ENCODE measurements at places on chromosomes 3 and 15.

- no peak for DNase-seq
These were observed 307.7 kb downstream of the ARPP21 start for GRCh38 chr3:35946854-35947515.

GRCh38 chr3:33063651-33064051, 33.3 kb downstream of the GLB1 start:
- no peak for DNase-seq

DNA sequence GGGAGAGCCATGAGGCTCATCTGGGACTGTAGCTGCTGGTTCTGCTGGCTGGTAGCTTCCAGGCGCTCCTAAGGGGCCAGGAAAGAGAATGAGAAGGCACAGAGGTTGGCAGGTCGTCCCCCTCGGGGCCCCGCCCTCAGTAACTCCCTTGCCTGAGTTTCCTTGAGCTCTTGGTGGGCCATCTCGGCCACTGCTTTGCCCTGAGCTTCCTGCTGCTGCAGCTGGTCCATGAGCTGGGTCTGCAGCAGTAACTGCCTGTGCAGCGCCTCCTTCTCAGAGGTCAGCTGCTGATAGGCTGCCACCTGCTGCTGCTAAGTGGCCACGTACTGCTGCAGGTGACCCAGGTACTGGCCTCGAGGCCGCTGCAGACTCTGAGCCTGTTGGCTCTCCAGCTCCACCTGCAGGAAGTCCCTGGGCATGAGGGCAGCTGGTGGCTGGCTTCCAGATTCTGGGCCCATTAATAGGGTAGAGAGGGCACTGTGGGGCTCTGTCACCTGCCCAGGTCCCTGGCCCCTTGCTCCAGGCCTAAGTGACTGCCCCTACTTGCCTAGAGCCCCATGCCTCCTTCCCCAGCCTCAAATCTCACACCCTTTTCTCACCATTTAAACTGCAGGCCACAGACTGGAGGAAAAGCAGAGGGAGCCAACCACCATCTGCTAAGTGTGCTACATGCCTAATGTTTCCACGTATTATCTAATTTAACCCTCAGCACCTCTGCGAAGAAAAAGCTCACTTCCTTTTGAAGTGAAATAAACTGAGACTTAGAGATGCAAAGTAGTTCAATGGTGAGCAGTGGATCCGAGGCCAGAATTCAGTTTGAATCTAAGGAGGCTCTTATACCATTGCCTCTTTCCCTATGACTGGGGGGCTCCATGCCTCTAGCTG, 10.8 kb upstream of the VPS33B start:
- DNase-seq = peak; percentile 87

- peak; percentile 92 for DNase-seq
These were observed 15.6 kb upstream of the MAGEF1 start for GRCh38 chr3:184727357-184728009.

- no peak for DNase-seq
These were observed 36.0 kb upstream of the CBLB start for GRCh38 chr3:105904678-105905284.

GRCh38 chr15:75751891-75752290, 39.2 kb upstream of the CSPG4 start:
- no peak for DNase-seq

- peak; percentile 57 for DNase-seq
These were observed 508.6 kb downstream of the FHIT start for GRCh38 chr3:60742606-60743145.

DNA sequence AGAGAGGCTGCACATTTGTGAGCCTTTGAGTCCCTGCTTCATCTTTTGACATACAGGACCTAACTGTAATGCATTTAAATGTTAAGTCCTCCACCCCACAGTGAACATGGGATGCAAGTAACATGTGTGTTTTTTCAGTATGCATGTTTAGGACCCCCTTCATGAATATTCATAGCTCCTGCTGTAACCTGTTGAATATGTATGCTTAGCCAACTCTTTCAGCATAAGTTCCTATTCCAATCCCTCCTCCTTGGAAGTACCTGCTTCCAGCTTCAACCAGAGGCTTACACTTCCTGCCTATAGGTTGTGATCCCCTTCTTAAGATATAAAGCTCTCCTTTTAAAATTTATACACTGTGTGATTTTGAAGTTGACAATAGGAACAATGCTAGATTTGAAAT, 36.9 kb upstream of the GNB4 start:
- no peak for DNase-seq

DNA sequence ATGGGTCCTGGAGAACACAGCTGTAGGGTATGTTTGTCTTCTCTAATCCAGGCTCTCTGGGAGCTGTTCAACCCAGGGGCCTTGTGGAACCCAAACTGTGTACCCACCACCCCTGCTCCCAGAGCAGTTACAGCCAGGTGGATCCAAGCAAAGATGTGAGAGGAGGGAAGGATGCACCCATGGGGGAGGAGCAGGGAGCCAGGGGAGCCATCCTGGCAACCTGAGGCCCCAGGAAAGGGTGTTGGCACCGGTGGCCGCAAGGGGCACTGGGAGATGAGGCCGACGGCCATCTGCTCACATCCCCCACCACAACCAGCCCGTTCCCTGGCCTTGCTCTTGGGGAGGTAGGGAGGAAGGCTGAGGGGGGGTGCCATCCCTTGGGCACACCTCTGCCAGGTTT, 43.2 kb downstream of the CMTM6 start:
- DNase-seq = no peak

DNA sequence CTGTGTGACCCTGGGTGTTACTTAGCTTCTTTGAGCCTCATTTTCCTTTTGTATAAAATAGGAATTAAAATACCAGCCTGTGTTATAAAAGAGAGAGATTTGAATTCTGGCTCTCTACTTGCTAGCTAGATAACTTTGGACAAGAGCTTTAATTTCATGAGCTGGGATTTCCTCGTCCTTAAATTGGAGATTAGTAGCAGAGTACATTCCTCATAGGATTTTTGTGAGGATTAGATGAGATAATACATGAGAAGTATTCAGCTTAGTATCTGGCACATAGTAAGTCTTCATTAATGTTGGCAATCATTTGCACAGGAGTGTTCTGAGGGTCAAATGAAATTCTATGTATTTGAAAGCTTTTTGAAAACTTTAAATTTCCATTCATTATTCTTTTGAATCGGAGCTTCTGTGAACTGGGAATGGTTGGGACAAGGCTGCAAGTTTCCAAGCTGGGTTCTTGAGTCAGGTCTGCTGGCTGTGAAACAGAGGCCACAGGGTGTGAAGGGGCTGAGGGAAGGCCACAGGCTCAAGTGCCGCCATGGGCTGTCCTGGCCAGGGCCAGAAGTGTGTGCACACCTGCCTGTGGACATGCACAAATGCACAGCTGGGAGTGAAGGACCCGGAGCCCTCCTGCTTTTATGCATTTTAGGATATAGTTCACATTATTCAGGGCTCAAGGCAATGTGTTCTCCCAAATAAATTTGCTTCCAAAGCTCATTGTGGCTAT, 17.2 kb downstream of the ALPK3 start:
- no peak for DNase-seq

- DNase-seq = no peak
These were observed 43.1 kb downstream of the CEMIP start for GRCh38 chr15:80822256-80822655.

DNA sequence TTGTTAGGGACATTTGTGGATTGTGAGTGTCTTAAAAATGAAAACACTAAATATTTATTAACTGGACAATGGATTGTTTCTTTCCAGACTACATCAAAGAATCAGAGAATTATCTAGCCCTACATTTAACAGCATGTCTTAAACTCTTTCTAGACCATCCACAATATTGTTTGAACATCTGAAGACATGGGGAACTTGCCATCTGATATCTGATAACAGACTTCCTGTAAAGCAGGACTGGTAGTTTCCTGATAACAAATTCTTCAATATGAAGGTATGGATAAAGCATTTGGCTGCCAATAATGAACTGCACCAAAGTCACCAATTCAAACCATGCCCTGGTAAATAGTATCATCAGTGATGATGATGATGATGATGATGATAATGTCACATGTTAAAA, 26.2 kb upstream of the HACD2 start:
- DNase-seq = no peak

DNA sequence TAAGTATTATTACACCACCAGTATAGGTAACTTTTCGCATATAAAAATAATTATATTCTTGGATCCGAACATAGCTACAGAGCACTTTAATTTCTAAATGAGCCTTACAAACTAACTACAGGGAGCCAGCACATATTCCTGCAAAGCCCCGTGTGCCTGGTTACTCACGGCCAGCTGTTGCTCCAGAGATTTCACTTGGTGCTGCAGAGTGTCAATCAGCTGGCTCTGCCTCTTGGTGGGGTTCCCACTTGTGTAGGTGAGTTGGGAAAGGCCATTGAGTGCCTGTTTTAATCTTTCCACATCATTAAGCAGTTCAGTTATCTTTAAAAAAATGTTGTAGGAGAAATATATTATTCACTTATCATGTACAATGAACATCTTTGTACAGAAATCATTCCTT, 98.9 kb downstream of the UACA start:
- no peak for DNase-seq

GRCh38 chr3:94937980-94938379, 875.1 kb downstream of the NSUN3 start:
- no peak for DNase-seq

- no peak for DNase-seq
These were observed 16.0 kb downstream of the DZIP3 start for GRCh38 chr3:108605491-108605890.

DNA sequence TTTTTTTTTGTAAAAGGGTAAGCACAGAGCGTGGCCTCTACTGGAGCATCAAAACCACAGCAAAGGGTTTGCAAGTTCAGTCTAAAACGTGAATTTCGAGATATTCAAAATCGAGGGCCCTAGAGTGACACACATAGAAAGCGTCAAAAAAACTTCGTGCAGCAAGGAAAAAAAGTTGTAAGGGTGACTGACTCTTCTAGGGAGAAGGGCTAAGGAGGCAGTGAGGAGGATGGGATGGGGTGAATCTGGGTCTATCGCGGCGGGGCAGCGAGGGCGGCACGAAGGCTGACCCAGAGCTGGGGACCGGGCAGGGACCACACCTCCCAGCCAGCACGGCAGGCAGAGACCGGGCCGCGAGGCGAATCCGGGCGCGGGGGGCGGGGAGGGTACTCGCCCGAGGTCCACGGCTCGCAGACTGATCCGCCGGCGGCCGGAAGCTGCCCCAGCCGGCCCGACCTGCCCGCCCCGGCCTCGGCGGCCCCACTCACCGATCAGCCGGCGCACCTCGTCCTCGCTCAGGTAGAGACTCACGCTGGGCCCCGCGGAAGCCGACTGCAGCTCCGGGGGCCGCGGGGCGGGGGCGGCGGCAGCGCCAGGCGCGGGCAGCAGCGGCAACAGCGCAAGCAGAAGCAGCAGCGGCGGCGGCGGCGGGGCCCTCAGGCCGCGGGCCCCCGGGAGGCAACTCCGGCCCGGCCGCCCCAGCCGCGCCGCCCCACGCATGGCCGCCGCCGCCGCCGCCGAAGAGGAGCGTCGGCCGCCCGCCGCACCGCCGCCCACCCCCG, 533 bp downstream of the RYK start:
- DNase-seq = no peak

GRCh38 chr3:24365168-24365567, 129.5 kb downstream of the THRB start:
- DNase-seq = no peak

DNA sequence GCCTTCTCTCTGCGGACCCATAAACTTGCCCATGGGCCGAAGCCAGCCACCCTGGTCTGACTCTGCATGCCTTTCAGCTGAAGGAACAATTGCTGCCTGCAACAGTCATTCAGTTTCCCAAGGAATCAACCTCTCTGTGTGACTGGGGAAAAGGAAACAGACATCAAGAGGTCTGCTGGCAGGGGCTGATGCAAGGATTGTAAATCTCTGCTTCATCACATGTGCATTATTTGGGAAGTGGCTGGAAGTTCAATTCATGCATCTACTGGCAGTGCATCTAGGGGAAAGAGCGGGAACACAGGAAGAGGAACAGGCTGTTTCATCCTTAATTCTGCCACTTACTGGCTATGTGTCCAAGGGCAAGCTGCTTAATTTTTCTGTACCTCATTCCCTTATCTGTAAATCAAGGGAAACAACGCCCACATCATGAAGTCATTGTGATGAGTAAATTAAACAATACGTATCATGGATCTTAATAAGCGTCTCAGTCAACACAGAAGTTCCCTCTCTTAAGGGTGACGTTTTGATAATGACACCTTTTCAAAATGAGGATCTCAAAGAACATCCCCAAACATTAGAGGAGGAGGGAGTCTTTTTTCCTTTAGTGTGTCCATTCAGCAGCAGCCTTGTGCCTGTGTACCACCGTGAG, 17.4 kb upstream of the ADPGK start:
- no peak for DNase-seq

- no peak for DNase-seq
These were observed 4.8 kb downstream of the CCDC12 start for GRCh38 chr3:46971742-46972141.

DNA sequence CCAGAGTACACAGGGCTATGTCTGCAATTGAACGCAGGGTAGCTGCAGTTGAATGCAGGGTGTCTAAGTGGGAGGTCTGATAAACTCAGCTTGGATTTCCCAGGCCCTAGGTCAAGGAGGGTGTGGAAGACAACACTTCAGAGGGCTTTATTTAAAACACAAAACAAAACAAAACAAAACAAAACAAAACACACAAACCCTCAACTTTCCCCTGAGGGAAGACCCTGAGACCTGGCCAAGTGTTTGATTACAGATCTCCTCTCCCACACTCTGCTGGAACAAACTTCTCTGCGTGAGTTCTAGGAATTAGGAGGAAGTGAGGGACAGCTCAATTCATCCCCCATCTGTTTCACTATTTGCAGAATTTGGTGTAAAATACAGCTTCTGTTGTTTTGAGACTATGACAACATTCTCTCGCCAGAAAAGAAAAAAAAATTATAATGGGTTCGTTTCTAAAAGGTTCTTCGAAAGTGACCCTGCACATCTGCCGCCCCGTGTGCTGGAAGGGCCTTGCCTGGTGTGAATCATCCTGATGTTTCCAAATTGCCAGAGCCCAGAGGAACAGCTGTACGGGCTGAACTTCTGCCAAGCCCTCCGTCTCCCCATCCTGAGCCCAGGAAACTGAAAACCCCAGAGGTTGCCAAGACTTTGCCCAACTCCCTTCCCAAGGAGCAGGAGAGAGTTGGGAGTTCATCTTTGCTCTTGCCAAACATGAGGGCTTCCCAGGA, 73.3 kb upstream of the RAD18 start:
- DNase-seq = no peak

DNA sequence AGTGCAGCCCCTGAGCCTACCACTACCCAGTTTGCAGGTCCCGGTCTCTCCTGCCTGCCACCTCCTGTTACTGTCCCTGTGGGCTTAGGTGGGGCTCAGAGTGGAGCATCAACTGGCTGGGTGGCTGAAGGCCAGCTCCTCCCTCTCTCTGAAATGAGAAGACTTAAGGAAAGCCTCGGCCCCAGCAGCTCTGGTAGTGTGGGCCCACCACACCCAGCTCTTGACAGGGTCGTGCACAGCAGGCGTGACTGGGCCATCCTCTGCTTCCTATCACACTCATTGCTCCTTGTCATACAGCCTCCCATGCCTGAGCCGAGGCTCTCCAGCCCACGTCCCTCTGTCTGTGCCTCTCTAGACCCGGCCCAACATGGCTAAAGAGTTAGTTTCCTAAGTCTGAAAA, 142.7 kb upstream of the LINGO1 start:
- DNase-seq = no peak
